HT1080 (cell line): ENCODE measurements at places on chromosomes 12 and 14.
A peak's percentile ranks its signal among the peaks of the same experiment; 100 is the strongest.

DNA sequence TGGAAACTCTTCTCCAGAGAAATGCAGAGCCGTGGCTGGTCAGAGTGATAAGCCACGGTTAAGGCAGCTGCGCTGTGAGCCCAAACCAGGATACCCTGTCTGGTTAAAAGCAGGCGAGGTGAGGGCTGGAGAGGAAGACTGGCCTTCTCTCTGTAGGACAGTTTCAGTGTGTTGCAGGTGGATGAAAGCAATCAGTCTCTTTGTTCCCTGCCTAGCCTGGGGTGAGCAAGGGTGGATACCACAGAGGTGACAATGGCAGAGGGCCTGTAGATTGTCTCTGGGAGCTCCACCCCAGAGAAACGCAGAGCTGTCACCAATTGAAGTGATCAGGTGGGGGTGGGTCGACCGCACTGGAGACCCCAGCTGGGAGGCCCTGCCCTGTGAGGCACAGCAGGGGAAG, 621.9 kb downstream of the LRFN5 start:
- DNase-seq: no peak

DNA sequence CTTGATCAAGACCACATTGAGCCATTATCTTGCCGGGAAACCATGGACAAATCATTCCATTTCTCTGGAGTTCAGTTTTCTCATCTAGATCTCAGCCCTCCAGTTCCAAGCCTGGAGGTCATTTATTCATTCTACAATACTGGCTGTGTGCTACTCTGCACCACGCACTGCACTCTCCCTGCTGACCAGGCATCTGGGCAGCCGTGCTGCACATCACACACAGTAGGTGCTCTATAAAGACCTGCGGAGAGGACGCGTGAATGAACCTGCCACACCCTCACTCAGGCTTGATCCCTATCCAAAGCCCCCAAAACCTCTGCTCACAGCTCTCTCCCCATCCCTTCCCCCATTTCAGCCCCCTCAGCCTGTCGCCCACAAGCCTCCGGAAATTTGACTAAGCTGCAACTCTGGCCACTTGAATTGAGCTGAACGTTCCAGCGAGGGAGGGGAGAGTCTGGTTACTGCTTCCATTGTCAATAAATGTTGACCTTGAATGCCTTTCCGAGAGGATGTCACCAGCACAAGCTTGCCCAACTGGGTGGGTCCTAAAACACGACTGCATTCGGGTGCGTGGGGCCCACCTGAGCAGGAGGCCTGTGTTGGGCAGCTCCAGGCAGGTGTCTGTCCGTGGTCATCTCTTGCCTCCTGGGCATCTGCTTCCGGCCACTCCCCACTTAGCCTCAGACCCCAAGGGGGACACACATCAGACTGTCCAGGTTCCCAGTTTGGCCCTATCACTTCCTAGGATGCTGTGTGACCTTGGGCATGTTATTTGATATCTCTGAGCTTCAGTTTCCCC, 17.8 kb downstream of the FAIM2 start:
- no peak for DNase-seq

DNA sequence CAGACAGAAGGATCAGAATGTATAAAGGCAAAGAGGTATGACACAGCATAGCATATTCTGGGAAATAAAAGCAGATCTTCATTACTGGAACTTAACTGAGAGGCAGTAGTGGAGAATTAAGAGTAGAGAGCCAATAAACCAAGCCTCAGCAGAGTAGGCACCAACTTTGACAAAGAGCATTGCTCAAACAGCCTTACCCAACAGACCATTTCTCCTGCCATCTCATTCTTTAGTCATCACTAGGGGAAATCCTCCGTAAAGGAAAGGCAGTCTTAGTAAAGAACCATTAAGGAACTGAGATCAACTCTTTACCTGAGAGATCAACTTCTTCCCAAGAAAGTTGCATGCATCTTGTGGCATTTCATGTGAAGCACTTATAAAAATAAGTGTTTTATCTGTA, 36.6 kb downstream of the SENP1 start:
- DNase-seq: peak; percentile 8

- DNase-seq: peak; percentile 19
Observed at GRCh38 chr12:29867823-29868222, 84.1 kb upstream of the TMTC1 start.

GRCh38 chr14:59294662-59294992, 106.2 kb downstream of the DAAM1 start:
- no peak for DNase-seq

GRCh38 chr12:107393043-107393717, 292.4 kb upstream of the PWP1 start:
- peak; percentile 88 for DNase-seq

GRCh38 chr12:47985596-47986290, 18.5 kb downstream of the COL2A1 start:
- DNase-seq: no peak

- DNase-seq: no peak
Observed at GRCh38 chr12:120961604-120962531, 16.5 kb upstream of the HNF1A start.

DNA sequence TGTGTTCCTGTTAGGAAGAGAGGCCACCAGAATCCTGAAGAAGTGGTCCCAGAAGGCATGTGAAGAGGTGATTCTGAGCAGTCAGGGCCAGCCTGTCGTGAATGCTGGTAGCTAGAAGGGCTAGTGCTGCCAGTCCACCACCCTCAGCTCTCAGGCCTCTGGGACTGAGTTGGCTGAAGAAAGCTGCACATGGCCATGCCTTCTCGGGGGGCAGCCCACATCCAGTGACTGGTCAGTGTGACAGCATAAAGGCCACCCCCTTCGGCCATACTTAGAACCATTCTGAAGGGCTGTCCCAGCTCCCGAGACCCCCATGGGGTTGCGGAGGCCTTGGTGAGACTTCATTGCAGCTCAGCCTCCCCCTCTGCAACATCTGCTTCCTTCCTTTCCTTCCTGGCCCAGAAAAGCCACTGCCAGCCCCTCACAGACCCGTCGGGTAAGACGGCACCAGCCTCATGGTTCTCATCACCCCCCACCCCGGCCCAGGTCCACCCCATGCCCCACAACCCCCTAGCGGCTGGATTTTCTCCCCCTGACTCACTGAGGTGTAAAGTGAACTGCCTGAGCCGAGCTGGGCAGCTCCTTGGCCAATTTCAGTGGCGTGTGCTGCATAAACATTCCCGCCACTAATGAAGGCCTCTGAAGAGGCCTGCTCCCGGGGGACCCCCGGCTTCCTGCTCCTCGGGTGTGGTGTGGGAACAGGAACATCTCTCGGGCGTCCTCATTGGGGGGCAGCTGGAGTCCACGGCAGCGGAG, 49.5 kb upstream of the DIO3 start:
- DNase-seq: no peak

GRCh38 chr12:130300737-130301535, 36.8 kb upstream of the PIWIL1 start:
- no peak for DNase-seq

GRCh38 chr14:81252278-81252677, 31.5 kb upstream of the GTF2A1 start:
- DNase-seq: no peak

GRCh38 chr14:59634617-59635016, 58.0 kb upstream of the CCDC175 start:
- DNase-seq: no peak

DNA sequence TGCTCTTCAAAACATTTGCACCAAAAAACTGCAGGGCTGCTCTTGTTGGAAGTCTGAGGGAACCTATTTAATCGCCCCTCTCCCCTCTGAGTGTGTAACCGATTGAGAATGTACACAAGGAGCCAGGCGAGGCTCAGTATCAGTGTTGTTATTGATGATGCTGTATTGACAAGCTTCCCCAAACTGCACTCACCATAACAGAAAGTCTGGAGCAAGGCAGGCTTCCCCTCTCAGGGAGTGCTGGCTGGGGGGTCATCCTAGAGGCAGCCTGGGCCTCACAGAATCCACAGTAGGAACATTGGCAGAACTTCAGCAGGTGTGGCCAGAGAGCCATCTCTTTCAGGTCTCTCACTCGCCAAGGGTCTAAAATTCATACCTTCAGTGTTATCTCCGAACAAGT, 58.1 kb upstream of the TUNAR start:
- DNase-seq: no peak

- DNase-seq: peak; percentile 57
Observed at GRCh38 chr12:2198005-2198501, 145.3 kb downstream of the CACNA1C start.

DNA sequence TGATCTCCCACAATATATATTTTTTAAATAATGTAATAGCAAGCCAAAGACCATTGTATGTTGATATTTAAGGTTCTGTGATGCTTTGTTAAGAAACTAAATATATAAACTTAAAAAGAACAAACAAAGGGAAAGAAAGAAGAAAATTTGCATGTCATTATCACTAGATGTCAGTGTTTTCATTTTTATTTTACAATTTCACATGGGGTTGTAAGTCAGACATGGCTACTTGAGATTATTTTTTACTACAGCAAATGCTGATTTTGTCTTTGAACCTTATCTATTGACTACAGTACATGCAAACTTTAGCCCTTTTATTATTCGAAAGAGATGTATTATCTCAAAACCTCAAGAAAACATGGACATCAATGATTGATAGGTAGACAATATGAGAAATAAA, 36.1 kb downstream of the SLCO1C1 start:
- DNase-seq: no peak

- DNase-seq: no peak
Observed at GRCh38 chr12:22409377-22410164, 75.1 kb upstream of the ST8SIA1 start.

GRCh38 chr14:35134329-35135123, 12.2 kb downstream of the PRORP start:
- DNase-seq: no peak

DNA sequence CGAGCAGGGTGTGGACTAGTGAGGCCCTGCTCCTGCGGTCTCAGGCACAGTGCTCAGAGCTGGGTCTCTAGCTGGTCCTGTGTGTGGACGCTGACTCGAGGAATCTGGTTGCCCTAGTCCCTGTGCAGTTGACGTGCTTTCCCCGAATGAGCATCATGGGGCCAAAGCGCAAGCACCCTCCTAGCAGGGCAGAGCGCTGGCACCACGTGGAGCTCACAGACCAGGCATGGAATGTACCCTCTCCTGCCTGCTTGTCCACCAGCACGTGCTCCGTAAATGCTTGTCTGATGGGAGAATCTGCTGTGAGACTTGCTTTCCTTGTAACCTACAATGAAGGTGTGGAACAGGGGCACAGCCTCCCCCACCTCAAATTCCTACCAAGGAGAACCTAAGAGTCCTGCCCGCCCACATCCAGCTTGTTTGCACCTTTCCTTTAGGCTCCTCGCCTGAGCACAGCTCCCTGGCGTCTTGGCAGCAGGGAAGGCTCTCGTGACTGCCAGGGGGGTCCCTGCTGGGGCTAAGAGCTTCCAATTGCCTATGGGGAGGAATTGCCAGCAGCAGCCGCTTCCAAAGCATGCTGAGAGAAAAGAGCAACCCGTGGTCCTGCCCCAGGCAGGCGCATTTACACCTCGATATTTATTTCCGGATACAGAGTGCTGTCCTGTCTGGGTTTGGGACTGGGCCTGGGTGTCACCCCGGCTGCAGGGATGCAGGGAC, 125.0 kb downstream of the PIWIL1 start:
- no peak for DNase-seq

DNA sequence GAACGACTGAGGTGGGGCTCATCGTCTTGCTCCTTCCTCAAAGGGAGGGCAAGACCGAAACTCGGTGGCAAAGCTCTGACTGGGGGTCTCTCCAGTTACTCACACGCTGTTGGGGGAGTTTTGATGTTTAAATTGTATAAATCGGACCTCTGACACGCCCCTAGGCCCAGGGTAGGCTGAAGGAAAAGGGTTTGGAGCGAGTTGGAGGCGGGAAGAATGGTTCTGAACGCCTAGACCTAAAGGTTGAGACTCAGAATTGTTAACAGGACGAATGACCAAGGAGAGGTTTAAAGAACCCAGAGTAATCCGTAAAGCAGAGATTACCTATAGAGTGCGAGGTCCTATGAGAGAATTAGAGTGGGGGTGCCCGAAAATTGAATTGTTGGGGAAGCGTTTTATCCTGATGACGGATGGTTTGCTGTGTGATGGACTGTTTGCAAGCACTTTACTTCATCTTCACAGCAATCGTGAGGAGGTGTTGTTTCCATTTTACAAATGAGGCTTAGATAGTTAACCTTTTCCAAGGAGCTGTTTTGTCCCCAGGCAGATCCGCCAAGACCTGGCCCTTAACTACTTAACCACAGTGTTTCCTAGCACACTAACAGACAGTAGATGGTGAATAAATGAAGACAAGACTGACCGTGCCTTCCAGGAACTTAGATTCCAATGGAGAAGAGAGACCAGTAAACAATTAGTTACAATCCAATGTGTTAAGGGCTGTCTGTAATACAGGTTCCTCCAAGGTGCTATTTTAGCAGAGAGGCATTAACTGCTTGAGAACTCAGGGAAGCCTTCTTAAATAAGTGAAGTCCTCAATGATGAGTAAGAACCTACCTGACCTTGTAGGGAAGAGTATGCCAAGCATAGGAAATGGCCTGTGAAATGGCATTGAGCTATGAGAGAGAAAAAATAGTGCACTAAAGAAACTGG, 929 bp upstream of the UBE2N start:
- DNase-seq: no peak

GRCh38 chr12:22271023-22271422, 63.5 kb downstream of the ST8SIA1 start:
- DNase-seq: peak; percentile 83

DNA sequence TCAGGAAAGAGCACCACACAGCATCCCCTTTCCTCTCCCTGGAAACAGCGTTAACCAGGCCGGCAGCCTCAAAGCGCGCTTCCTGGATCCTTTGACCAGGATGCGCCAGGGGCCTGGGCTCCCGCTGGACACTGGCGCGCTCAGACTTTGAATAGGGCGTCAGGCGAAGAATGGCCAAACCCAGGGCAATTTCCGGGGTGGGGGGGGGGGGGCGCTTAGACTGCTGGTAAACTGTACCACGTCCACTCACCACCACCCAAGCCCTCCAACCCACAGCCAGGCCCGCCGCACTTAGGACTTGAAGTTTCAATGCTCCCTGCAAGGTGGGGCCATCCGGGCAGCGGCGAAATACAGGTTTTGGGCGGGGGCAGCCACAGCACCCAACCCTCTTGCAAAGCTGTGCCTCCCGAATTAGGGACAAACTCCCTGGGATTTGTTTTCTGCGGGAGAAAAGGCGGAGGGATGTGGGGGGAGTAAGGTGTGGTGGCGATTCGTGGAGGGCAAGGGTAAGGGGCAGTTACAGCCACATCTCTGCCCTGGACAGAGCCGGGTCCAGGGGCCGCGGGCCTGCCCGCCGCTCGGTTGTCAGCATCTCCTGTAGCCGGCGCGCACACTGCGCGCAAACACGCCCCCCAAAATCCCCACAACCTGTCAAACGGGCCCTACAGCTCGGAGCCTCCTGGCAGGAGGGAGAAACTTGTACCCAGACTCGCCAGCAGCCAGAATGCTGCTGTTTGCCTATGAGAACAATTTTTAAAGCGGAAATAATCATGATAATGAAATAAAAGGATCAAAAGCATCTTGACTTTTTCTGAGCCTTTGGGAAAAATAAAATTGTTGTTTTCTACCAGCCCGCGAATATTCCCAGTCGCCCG, 958 bp downstream of the RTN1 start:
- DNase-seq: peak; percentile 3
